NCI-H524 (cell line): ENCODE measurements at places on chromosomes 5 and 9.

- DNase-seq = no peak
These were observed 60.4 kb downstream of the KIAA0825 start for GRCh38 chr5:94558028-94558427.

DNA sequence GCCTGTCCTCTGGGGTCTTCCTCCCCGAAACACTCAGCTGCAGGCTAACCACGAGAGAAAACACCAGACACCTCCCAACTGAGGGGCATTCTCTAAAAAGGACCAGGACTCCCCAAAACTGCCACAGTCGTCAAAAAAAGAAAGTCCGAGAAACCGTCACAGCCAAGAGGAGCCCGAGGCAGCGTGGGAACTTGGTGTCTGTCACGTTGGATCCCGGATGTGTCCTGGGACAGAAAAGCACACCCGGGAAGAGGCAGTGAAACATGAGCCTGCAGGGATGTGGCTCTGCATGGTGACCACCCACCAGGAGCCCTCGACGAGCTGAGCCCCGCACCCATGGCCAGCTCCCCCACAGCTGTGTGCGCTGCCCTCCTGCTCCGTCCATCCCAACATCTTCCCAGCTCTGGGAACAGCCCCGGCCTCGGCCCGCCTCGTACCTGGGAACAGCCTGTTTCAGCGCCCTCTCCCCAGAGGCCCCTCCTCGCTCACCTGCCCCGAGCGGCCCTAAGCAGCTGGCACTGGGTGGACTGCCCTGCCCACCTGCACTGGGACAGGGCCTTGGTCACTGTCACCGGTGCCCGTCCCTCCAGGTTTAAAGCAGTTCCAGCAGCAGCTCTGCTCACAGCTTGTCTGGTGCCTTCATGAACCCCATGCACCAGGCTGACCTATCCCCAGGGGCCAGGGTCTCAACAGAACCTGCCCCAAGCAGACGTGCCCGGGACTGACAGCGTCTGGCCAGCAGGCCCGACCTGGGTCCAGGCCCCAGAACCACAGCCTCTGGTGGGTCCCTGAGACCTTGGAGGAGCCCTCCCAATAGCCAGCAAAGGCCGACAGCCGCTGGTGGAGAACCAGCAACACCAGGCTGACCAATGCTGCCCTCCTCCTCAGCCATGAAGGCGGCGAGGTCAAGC lies 10.9 kb downstream of the SLC12A7 start:
- no peak for DNase-seq

GRCh38 chr5:45335978-45336377 lies 360.2 kb downstream of the HCN1 start:
- no peak for DNase-seq

DNA sequence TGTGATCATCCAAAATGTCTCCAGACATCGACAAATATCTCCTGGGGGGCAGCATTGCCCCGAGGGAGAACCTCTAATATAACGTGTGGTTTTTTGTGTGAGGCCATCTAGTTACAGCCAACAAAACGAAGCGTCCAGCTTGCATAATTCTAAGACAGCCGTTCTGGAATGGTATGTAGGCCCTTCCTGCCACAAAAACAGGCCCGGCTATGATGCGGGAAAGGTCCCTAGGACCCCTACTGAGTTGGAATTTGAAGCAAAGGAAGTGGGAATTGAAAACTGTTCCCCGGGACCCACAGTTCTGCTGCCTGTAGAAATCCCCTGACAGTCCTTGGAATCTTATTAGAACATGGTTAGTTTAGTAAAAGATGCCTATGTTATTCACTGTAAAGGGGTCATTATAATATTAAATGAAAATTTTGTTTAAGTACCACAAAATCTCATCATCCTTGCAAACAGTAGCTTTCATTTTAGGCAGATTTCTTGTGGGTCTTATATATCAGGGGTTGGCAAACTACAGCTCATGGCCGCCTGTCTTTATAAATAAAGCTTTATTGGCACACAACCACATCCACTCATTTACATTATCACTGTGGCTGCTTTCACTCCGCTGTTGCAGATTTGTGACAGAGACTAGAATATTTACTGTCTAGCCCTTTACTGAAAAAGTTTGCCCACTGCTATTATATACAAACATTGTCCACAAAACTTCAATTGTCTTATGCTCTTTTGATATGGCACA lies 70.7 kb downstream of the MSX2 start:
- DNase-seq = no peak

- DNase-seq = peak; percentile 70
These were observed 737 bp downstream of the SLC1A3 start for GRCh38 chr5:36607114-36607571.

DNA sequence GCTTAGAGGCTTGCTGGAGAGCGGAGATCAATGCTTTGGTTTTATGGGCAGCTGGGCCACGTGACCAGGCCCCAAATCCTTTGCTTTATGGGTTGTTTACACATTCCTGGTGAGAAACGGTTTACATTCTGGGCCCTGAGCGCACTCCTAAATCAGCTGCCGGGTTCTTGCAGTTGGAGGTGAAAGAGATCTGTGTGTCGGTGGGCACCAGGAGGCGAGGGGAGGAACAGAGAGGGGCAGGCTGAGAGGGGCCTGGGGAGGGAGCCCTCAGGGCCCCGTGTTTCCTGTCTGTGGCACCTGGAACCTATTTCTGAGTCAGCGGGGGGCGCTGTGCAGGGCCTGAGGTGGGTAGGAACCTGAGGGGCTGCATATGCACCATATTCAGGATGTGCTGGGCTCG lies 63.5 kb upstream of the HAND1 start:
- no peak for DNase-seq

GRCh38 chr9:87543251-87543650 lies 45.6 kb downstream of the DAPK1 start:
- no peak for DNase-seq

- no peak for DNase-seq
These were observed 109.2 kb upstream of the SMIM23 start for GRCh38 chr5:171676286-171676944.

- DNase-seq = no peak
These were observed 39.4 kb downstream of the LYRM7 start for GRCh38 chr5:131210151-131210510.
